ENCODE measurements at places on chromosomes 2 and 18.

DNA sequence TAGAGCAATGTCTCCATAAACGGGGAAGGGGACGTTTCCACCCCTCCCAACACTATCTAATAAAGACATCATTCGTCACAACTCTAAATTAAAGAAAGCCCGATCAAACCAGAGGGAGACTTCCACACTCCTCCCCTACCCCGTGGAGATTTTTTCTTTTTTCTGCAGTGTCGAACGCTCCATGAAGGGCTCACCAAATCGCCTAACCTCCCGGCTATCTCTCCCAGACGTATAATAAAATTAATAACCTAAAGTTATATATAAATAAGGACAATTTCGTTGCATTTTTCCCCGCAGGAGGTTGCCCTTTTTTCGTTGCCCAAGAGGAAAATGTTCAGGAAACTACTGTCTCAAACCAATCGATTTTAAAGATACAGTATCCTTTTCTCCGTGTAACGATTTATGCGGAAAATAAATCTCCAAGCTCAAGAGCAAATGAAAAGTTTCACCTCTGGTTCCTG is 2.4 kb downstream of the EVX2 start:
- no peak for DNase-seq

DNA sequence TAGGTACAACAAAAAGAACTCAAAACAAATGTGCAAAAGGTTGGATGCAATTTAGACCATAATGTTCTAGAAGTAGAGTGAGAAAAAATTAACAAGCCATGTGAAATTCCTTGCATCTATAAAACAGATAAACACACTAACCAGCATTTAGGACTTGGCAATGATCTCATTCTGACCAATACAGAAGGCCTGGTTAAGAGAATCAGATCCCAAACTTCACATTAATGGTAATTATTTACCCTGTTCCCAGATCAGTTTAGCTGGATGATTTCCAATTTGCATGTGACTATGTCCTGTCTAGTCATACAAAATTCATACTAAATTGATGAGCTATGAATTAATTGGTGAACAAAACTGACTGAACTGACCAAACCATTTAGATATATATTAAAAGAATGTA is 98.4 kb upstream of the FIGN start:
- no peak for DNase-seq

- peak; percentile 2 for DNase-seq
Measured at GRCh38 chr2:149313512-149313972, 16.8 kb upstream of the LYPD6 start.

- no peak for DNase-seq
Measured at GRCh38 chr2:28321426-28321825, 71.2 kb upstream of the FOSL2 start.

GRCh38 chr2:198186257-198186656 is 381.9 kb downstream of the PLCL1 start:
- no peak for DNase-seq

DNA sequence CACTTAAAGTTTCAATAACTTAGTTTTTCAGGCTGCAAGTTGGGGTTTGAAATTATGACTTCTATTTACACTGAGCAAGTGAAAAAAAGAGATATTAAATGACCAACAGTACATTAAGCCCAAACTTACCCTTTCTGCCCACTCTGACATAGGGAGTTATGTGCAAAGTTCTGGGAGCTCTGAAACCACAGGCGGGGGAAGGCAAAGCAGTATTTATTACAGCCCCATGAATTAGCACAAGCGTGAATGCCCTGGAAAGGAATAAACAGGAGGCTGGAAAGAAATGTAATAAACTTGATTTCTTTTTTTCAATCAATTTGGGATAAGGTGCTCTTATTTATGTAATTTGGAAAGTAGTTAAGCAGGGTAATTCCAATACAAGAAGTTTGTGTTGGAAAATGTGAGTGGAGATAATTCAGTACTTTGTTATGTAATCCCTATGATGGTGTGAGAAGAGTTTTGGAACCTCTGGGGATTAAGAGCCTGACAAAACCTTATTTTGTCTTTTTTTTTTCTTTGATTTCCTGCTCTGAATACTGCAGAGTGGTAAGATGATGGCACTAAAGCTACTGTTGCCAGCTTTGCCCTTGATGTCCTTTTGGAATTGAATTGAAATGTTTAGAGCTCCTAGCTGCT is 351.5 kb downstream of the ARHGAP15 start:
- DNase-seq: no peak

GRCh38 chr2:24209389-24210105 is 34.7 kb downstream of the FAM228A start:
- DNase-seq: no peak

DNA sequence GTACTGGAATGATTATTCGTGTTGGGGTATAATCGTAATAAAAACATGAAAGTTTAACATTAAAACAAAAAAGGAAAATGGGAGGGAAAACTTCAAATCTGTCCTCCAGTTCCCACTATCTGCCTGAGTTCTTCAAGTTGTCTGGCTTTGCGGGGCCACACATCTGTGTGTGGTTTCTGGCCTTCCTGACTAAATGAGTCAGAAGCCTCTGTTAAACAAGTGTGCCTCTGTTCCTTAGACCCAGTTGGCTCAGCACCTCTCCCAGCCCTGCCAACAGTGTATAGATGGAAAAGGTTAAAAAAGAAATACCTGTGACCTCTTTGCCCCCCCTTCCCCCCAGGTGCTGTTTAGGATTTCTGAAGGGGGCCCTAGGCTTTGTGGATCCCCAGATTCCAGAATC is 30.2 kb downstream of the XDH start:
- no peak for DNase-seq

DNA sequence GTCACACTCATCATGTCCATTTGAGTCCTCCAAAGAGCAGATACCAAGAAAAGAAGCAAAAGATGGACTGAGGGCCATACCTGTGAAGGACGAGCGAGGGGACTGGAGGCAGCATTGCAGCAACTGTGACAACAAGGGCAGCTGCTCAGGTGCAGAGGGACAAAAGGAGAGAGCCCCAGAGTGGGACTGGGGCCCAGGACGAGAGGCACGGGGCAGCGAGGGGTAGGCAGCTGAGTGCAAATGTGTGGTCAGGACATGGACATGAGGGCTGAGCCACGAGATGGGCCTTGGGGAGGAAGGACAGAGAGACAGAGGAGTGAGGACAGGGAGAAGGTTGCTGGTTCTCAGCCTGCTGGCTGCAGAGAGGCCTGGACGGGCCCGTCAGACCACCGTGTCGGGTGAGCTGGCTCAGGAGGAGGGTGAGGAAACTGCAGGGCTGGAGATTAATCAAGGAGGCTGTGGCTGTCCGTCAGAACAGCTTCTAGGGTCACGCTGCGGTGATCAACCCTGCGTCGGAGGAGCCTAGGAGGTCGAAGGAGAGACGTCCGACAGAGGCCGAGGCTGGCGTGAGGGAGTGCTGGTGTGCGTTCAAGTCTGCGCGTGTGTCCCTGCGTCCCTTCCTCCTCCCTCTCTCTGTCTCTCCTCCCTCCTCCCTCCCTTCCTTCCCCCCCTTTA is 206.8 kb upstream of the HDAC4 start:
- no peak for DNase-seq

DNA sequence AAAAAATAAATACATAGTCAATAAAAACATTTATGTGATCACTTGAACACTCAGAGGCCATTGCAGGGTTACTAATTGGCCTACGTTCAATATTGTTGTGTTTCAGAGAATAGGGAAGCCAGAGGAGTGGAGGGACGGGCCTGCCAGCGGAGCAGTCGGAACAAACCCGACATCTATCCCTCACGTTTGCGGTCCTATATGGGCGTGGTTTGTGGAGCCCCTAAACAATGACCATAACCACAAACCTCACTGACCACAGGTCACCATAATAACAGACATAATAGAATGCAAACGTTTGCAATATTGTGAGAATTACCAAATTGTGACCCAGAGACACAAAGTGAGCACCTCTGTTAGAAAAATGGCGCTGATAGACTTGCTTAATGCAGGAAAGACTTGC is 19.5 kb upstream of the ZNF516 start:
- no peak for DNase-seq

- no peak for DNase-seq
Measured at GRCh38 chr18:60982329-60982695, 350.9 kb upstream of the CDH20 start.

GRCh38 chr2:114527330-114527983 is 85.0 kb downstream of the DPP10 start:
- DNase-seq: no peak

GRCh38 chr2:113000436-113000835 is 4.8 kb upstream of the IL36A start:
- no peak for DNase-seq

DNA sequence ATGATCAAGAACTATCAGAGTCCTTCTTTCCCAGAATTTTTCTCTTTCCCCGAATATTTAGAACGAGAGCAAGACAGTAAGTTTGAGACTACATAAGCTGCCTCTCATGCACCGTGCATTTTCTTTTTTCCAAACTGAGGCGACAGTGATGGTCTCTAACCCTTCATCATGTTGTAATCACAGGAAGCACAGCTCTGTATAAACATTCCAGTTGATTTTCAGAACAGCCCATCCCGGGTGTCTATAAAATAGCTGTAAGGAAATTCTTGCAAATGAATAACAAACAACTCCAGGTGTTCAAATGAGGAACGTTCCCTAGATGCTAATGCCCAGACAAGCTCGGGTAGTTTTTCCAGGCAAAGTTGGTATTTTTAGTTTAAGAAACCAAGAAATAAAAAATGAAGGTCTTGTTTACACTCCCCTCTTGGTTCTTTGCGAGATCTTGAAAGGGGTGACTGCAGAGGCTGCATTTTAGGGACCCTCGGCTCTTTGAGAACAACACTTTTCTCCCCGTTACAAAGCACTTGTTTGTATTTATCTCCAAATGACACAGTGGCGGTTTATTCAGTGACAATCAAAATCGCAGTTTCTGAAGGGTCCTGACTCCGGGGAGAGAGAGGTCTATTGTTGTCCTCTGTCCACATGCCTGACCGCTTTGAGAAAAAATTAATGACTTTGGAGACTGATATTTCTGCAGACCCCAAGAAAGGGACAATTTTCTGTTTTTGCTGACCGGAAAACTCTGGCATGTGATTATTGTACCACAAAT is 101.1 kb upstream of the NCK2 start:
- DNase-seq: peak; percentile 38

DNA sequence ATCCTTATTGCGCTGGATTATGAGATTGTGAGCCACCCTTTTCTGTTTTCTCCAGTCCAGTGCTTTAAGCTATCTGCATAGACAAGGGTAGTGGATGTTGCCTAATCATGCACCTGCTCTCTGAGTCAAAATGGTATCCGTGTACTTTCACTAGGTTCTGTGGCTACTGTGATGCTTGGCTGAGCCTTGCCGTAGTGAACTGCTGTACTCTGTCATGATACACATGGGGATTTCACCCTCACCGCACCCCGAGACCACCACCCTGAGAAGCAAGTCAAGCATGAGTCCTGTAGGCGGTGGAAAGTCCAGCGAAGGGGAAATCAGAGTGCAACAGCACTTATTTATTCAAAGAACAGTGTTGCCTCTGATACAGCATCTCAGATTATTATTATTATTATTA is 55.0 kb downstream of the ARHGAP25 start:
- no peak for DNase-seq

DNA sequence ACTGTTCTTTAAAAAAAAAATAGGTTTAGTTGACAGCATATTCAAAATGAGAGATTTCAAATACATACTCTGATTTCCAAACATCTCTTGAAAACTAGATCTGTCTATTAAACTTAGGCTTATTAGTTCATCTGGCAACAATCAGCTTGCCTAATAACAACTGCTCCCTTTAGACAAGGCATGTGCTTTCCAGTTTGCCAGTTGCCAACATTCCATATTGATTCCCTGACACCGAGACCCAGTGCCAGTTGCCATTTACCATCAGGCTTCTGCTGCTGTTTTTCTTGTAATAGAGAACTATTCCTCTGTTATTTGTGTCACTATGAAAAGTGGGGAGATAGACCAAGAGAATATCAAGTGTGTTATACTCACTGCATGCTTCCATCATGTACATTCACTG is 256.0 kb downstream of the C1D start:
- no peak for DNase-seq

- no peak for DNase-seq
Measured at GRCh38 chr18:74905247-74905646, 303.7 kb downstream of the PTGR3 start.

- DNase-seq: no peak
Measured at GRCh38 chr2:17107871-17108270, 410.4 kb downstream of the RAD51AP2 start.

DNA sequence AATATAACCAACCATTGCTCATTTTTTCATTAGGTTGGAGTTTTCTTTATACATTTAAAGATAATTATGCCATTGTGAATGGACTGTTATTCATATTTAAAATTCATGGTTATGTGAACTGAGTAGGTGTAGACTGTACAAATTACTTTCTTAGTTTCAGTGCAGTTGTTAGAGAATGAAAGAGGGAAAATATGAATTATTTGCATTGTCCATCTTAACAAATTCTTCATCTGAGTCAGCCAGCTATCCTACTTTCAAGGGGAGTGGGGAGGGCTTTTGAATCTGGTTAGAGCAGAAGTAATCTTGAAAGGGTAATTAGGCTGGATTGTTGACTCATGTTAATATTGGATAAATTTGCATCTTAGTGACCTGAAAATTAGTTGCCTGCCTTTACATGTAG is 212.0 kb downstream of the MCFD2 start:
- DNase-seq: no peak

DNA sequence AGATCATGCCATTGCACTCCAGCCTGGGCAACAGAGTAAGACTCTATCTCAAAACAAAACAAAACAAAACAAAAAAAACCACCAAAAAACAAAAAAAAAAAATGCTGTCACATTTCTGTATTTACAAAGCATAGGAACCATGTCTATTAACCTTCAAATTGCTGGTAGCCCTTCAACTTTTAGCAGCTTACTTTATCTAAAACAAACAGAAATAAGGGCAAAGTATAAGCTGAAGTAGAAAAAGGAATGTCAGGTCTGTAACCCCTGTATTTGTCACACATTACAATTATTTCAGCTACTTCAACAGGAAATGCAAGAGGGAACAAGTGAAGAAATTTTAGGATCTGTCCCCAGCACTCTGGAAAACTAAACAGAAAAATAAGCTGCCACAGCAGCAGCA is 25.4 kb downstream of the TYMS start:
- no peak for DNase-seq

DNA sequence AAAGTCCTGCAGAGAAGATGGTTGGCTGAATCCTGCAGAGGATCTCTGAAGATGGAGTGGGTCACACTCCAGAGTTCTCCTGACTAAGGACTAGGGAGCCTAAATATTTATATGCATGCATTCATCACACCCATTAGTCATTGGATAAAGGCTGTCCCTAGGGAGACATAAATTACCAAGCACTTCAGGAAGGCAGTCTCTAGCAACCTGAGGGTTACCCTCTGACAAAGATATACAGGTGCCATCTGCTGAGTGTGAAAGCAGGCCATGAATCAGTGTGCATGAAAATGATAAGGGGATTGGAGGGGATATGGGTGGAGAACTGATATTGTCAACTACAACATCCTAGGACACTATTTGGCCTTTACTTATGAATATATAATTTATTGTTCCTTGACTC is 294.8 kb upstream of the DDX18 start:
- no peak for DNase-seq

GRCh38 chr18:76619261-76619620 is 124.2 kb upstream of the ZNF516 start:
- DNase-seq: no peak
